Testis (tissue), 5 donors: ENCODE measurements at places on chromosomes 4 and X. TPM values are rescaled to one million over a fixed set of nuclear protein-coding genes. Genes with fewer than 3 reads are reported as not detected.

UXT gene
- 79.9 TPM for polyA plus RNA-seq

ZNF711 gene
- 30.3 TPM for polyA plus RNA-seq

SLC6A8 gene
- polyA plus RNA-seq: 73.5 TPM

TMPRSS11D gene
- 0.26 TPM for polyA plus RNA-seq

SPANXB1 gene
- polyA plus RNA-seq: 59.5 TPM

MGAT4D gene
- polyA plus RNA-seq: 38.6 TPM

SH3D19 gene
- polyA plus RNA-seq: 40.6 TPM

SERTM2 gene
- 2.3 TPM for polyA plus RNA-seq

WDR17 gene
- polyA plus RNA-seq: 4.8 TPM

RAB40A gene
- 5.3 TPM for polyA plus RNA-seq

SPATA4 gene
- 340 TPM for polyA plus RNA-seq

GSX2 gene
- polyA plus RNA-seq: 1.1 TPM

MAGEC3 gene
- 0.47 TPM for polyA plus RNA-seq

ARMCX4 gene
- 4.5 TPM for polyA plus RNA-seq

PNMA6F gene
- 0.84 TPM for polyA plus RNA-seq

IL3RA gene
- polyA plus RNA-seq: 3.4 TPM

JAKMIP1 gene
- 10.7 TPM for polyA plus RNA-seq

NHSL2 gene
- 9.5 TPM for polyA plus RNA-seq

STPG2 gene
- polyA plus RNA-seq: 2.6 TPM

GC gene
- polyA plus RNA-seq: 0.47 TPM

CD40LG gene
- 0.84 TPM for polyA plus RNA-seq

COX7B2 gene
- 199 TPM for polyA plus RNA-seq

NUDT11 gene
- 78.7 TPM for polyA plus RNA-seq

CXorf49 gene
- polyA plus RNA-seq: 6.0 TPM

UGT2B15 gene
- polyA plus RNA-seq: 1.3 TPM

GABRQ gene
- 2.4 TPM for polyA plus RNA-seq

GUCY1B1 gene
- 4.7 TPM for polyA plus RNA-seq

FOXP3 gene
- 2.2 TPM for polyA plus RNA-seq

CCDC158 gene
- 39.2 TPM for polyA plus RNA-seq

TMPRSS11A gene
- 0.70 TPM for polyA plus RNA-seq

XAGE2 gene
- not detected for polyA plus RNA-seq

ATP7A gene
- 2.9 TPM for polyA plus RNA-seq

PDGFC gene
- polyA plus RNA-seq: 13.8 TPM

TNIP2 gene
- 35.1 TPM for polyA plus RNA-seq

ZIC3 gene
- polyA plus RNA-seq: 1.5 TPM

PLXNA3 gene
- polyA plus RNA-seq: 24.7 TPM

PLP1 gene
- polyA plus RNA-seq: 79.7 TPM
